ENCODE measurements at places on chromosomes 2 and 18. TPM values are rescaled to one million over a fixed set of nuclear protein-coding genes. Genes with fewer than 3 reads are reported as not detected.
A peak's percentile ranks its signal among the peaks of the same experiment; 100 is the strongest.

GRCh38 chr2:161571051-161571429, 53.2 kb upstream of the SLC4A10 start:
- no peak overlapping the region for H3K27ac ChIP-seq
- no peaks in the 10 kb centered on the region for H3K36me3 ChIP-seq
- DNase-seq, result no peak
- no peaks in the 10 kb centered on the region for H3K4me1 ChIP-seq
- no peak overlapping the region for H3K4me3 ChIP-seq

DNA sequence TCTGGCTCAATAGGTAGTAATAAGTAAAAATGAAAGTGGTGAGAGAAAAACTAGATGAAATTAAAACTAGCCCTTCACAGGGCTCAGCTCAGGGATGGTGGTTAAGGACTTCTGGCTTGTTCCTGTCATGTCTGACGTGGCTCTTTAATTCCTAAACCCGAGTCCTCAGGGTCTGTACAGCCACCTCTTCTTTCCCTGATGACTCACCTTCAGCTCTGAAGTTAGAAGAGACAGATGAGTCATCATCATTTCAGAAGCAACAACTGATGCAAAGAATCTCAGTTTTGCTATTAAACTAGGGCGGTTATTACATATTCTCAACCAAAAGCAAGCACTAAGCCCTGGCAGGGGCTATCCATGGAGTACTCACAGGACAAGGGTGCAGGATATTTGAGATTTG, 24.0 kb upstream of the ITGB6 start:
- DNase-seq, result peak; percentile 98
- H3K4me3 ChIP-seq, result peak overlapping the region; percentile 9
- H3K36me3 ChIP-seq, result no peaks in the 10 kb centered on the region
- H3K27ac ChIP-seq, result peak overlapping the region; percentile 92

DNA sequence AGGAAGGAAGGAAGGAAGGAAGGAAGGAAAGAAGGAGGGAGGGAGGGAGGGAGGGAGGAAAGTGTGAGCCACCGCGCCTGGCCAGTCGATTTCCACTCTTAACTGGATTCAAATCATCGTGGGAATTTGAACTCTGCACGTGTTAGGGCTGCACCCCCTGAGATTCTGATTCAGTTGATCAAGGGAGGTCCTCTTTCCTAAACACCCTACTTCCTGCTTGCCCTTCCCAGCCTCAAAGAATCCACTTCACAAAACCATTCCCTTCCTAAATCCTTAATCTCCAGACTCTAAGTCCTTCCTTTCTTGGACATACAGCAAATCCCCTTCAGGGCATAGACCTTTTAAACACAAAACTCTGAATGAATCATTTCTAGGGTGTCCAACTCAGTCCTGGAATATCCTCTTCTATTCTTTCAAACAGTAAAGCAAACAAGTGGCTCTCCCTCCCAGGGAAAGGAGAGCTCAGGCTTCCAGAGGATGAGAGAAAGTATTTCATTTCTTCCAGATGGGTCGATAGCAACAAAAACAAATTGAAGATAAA, 68.2 kb upstream of the MBOAT2 start:
- no peak for DNase-seq
- H3K27me3 ChIP-seq, result no peaks in the 10 kb centered on the region
- H3K27ac ChIP-seq, result no peak overlapping the region
- peaks cover 5% of the 10 kb centered on the region for H3K4me1 ChIP-seq
- no peaks in the 10 kb centered on the region for H3K36me3 ChIP-seq
- H3K4me3 ChIP-seq, result no peak overlapping the region

GRCh38 chr2:81734981-81735380, 1430.4 kb upstream of the LRRTM1 start:
- no peak overlapping the region for H3K4me3 ChIP-seq
- H3K36me3 ChIP-seq, result no peaks in the 10 kb centered on the region
- no peak overlapping the region for H3K27ac ChIP-seq
- no peak for DNase-seq

GRCh38 chr18:35268821-35269220, 21.2 kb downstream of the ZSCAN30 start:
- H3K27me3 ChIP-seq, result no peaks in the 10 kb centered on the region
- no peaks in the 10 kb centered on the region for H3K36me3 ChIP-seq
- H3K4me1 ChIP-seq, result peaks cover 3% of the 10 kb centered on the region

DNA sequence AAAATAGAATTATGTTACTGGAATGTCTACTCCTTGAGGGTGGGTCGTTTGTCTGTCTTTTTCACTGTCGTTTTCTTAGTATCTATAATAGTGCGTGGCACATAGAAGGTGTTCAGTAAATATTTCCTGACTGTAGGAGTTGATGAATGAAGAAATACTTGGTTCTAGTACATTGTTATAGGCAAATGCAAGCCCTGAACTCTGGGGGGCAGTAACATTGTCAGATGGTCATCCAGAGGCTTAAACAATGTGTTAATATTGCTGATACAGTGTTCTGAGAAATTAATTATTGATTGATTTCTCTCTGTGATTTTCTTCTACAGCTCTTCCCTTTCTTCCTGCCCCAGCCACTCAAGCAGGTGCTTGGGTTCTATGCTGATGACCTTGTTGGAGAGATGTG, 24.4 kb upstream of the THOC1 start:
- H3K36me3 ChIP-seq, result no peaks in the 10 kb centered on the region
- no peak for DNase-seq
- no peak overlapping the region for H3K4me3 ChIP-seq
- H3K27me3 ChIP-seq, result no peaks in the 10 kb centered on the region

DSG3 gene
- 0.64 TPM for total RNA-seq

MCFD2 gene
- 161 TPM for total RNA-seq

PLCD4 gene
- total RNA-seq, result 0.89 TPM
